ENCODE measurements at places on chromosomes 4 and X. TPM values are rescaled to one million over a fixed set of nuclear protein-coding genes. Genes with fewer than 3 reads are reported as not detected.

DNA sequence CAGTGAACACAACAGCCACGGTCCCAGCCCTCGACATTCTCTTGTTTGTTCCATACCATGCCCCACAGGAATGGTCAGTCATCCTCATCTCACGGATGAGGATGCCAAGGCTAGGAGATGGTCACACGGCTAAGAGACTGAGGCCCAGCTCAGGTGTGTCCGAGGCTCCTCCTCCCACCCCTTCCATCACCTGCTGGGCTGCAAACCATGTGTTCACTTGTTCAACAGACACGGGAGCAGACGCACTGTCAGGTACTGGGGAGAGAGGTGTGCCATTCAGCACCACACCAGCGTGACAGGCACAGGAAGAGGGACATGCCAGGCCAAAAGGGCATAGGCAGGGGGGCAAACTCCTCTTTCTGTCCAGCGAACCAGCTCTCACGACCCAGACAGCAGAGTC, 45.9 kb downstream of the ABLIM2 start:
- H3K36me3 ChIP-seq, result no peaks in the 10 kb centered on the region
- peaks cover 9% of the 10 kb centered on the region for H3K4me1 ChIP-seq
- H3K27ac ChIP-seq, result peak overlapping the region; percentile 81
- H3K4me3 ChIP-seq, result no peak overlapping the region
- H3K27me3 ChIP-seq, result no peaks in the 10 kb centered on the region
- no peak for DNase-seq

GRCh38 chr4:74559853-74560252, 114.9 kb downstream of the AREG start:
- DNase-seq, result no peak
- H3K27me3 ChIP-seq, result no peaks in the 10 kb centered on the region
- H3K4me3 ChIP-seq, result no peak overlapping the region
- H3K36me3 ChIP-seq, result no peaks in the 10 kb centered on the region
- H3K4me1 ChIP-seq, result no peaks in the 10 kb centered on the region

DNA sequence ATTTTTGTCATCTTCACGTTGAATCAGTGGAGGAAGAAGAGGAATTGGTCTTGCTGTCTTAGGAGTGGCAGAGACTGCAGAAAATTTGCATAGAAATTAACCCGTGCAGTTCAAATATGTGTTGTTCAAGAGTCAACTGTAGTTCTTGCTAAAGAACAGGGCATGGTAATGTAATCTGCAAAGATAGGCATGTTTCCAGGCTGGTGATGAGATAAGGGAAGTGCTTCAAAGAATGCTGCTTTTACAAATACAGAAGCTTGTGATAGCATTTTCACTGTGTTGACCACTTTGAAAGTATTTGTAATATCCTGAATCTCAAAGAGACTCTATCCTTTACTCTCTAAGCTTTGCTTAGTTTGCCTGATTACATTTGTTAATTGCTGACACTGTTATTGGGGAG, 60.1 kb downstream of the PRRG1 start:
- H3K4me3 ChIP-seq, result no peak overlapping the region
- no peak for DNase-seq
- H3K4me1 ChIP-seq, result peaks cover 12% of the 10 kb centered on the region
- no peaks in the 10 kb centered on the region for H3K36me3 ChIP-seq
- no peak overlapping the region for H3K27ac ChIP-seq

- peak; percentile 32 for DNase-seq
- H3K27me3 ChIP-seq, result no peaks in the 10 kb centered on the region
- peak overlapping the region; percentile 95 for H3K27ac ChIP-seq
- peaks cover 4% of the 10 kb centered on the region for H3K4me1 ChIP-seq
- H3K4me3 ChIP-seq, result peak overlapping the region; percentile 25
- H3K36me3 ChIP-seq, result no peaks in the 10 kb centered on the region
Measured at GRCh38 chr4:168480931-168481611, 779 bp upstream of the DDX60L start.

- DNase-seq, result no peak
- no peak overlapping the region for H3K4me3 ChIP-seq
- H3K27ac ChIP-seq, result no peak overlapping the region
Measured at GRCh38 chr4:8727546-8728510, 135.3 kb downstream of the CPZ start.

DNA sequence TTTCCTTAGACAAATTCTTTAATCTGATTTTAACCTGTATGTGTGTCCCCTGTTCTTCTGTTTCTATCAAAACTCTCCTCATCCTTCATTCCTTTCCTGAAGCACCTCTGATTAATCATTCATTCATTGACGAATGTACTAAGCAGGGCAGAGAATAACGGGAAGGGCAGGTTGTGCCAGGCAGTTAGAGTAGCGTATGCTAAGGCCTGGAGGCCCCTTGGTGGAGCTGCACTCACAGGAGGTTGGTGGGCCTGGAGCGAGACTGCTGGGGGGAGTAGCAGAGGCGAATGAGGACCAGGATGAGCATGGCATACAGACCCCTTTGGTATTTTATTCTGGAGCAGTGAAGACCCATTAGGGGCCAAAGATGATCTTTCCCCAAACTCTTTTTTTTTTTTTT, 22.5 kb downstream of the PTTG2 start:
- H3K27ac ChIP-seq, result no peak overlapping the region
- H3K4me3 ChIP-seq, result no peak overlapping the region
- no peaks in the 10 kb centered on the region for H3K27me3 ChIP-seq
- no peak for DNase-seq
- peaks cover 13% of the 10 kb centered on the region for H3K4me1 ChIP-seq

DNA sequence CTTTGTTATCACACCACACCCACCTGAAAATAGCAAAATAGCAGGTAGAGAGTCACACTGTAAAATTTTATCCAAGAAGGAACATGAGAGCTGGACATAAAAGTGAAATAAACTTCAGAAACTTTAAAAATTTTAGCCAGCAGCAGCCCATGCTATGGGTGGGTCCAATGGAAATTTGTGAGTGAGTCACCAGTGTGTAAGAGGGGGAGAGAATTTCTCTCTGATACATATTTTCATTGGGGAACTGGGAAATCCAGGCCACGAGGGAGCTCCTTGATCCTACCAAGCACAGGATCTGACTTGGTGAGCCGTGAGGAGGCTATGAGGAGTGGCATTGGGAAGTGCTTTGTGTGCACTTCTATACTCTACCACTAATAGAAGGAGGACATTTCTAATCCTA, 136.3 kb downstream of the FAAH2 start:
- no peak overlapping the region for H3K27ac ChIP-seq
- H3K36me3 ChIP-seq, result no peaks in the 10 kb centered on the region
- H3K4me3 ChIP-seq, result no peak overlapping the region
- no peaks in the 10 kb centered on the region for H3K27me3 ChIP-seq
- H3K4me1 ChIP-seq, result no peaks in the 10 kb centered on the region
- no peak for DNase-seq

GRCh38 chr4:135739354-135739753, 1537.8 kb upstream of the PABPC4L start:
- H3K27me3 ChIP-seq, result no peaks in the 10 kb centered on the region
- no peak overlapping the region for H3K27ac ChIP-seq
- H3K4me3 ChIP-seq, result no peak overlapping the region
- no peaks in the 10 kb centered on the region for H3K4me1 ChIP-seq
- no peaks in the 10 kb centered on the region for H3K36me3 ChIP-seq
- DNase-seq, result no peak

DNA sequence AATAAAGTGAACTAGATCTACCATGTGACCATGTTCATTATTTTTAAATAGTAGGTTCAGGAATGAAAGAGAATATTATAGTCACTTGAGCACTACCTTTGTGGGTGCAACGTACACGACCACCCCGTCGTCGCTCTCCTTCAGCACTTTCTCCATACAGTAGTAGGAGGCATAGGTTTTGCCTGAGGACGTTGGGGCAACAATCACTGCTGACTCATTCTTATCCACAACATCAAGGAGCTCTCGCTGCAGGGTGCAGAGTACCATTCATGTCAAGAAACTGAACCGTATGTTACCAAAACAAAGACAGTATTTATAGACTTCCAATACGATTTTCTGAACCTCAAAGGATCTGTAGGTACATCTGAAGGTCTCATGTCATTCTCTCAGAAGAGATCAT, 44.7 kb downstream of the DDX60 start:
- no peak overlapping the region for H3K4me3 ChIP-seq
- no peaks in the 10 kb centered on the region for H3K36me3 ChIP-seq
- DNase-seq, result no peak
- no peak overlapping the region for H3K27ac ChIP-seq
- H3K27me3 ChIP-seq, result no peaks in the 10 kb centered on the region

DNA sequence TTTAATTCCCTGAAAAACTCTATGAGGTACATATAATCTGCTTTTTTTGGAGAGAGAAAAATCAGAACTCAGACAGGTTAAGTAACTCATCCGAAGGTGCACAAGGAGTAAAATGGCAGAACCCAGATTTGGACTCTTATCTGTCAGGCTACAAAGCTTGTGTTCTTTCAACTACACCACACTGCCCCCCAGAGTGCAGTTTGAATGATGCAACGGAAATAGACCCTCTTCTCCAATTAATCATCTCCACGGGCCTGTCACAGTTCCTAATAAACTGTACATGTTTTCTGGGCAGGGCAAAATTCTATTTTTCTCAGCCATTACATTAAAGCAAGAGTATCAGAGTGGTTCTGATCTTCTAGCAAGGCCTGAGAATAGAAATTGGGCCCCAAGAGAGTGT, 35.3 kb upstream of the DCX start:
- H3K4me1 ChIP-seq, result no peaks in the 10 kb centered on the region
- DNase-seq, result peak; percentile 56
- no peaks in the 10 kb centered on the region for H3K36me3 ChIP-seq
- H3K27me3 ChIP-seq, result no peaks in the 10 kb centered on the region

Gene TMEM184C
- 49.5 TPM for total RNA-seq

Gene TIMM17B
- total RNA-seq, result 56.7 TPM

Gene VCX2
- total RNA-seq, result not detected

Gene CPZ
- total RNA-seq, result 34.8 TPM
